ENCODE measurements at places on chromosomes 7 and 10.

- DNase-seq: no peak
These were observed 64.6 kb downstream of the ALOX5 start for GRCh38 chr10:45438466-45439090.

DNA sequence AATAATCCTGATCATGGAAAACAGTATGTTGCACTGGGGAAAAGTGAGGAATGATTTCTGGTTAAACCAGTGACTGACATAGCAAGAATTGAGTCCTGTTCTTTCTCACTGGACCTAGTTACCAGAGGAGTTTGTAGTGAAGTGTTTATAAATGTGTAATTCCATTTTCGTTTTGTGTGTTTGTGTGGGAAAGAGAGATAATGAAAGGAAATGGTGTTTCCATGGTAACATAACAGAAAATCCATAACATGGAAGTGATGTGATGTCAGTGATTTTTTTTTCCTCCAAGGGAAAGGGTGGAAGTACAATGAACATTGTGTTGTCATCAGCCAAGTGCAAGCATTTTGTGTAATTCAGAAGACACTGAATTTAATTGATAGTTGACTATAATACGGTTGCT lies 283.9 kb downstream of the PLXDC2 start:
- DNase-seq: no peak

- no peak for DNase-seq
These were observed 558.3 kb upstream of the FOXK1 start for GRCh38 chr7:4123823-4124222.

GRCh38 chr10:25047591-25048301 lies 31.3 kb downstream of the THNSL1 start:
- DNase-seq: no peak

DNA sequence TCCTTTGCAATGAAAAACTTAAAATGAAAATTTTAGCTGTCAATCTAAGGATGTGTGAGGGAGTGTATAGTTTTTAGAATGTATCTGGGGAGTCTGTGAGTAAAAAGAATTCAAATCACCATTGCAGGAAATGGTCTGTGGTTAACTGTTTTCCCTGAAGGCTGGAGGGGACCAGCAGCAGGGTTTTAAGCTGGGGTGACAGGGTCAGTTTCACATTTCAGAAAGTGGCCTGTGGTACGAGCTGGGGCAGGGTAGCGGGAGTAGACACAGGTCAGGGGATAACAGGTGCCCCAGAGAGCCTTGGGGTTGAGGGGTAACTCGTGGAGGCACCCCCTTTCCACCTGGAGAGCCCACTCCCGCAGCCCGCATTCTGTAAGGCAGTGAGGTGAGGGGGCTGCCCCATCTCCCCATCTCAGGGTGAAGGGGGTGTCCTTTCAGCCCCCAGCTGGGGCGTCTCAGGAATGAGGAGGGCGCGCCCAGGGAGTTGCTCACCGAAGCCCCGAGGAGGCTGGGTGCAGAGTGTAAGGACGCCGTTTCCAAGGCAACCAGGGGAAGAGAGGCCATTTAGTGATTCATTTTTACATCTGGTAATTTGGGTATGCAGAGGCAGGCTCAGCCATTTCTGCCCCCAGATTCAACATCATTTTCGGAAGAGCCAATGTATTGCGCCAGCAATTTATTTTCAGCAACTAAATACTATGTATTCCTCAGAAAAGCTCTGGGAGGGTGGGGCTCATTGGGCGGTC lies 168.9 kb downstream of the SLIT1 start:
- no peak for DNase-seq

GRCh38 chr10:101284744-101285463 lies 55.6 kb upstream of the LBX1 start:
- DNase-seq: no peak

DNA sequence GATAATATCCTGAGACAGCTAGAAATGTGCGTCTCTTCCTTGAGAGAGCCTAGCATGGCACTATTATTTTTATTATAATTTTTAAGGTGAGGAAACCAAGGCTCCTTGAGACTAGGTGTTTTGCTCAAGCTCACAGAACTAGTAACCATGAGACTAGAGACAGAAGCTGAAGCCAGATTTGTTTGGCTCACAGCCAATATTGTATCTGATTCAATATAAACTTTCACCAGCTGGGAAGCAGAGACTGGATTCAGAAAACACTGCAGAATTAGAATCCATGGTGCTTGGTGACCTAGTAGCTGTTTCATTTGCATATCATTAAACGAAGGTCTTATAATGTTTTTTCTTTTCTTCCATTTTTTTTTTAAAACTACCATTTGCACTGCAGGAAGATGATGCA lies 64.4 kb downstream of the DNAJB9 start:
- no peak for DNase-seq

DNA sequence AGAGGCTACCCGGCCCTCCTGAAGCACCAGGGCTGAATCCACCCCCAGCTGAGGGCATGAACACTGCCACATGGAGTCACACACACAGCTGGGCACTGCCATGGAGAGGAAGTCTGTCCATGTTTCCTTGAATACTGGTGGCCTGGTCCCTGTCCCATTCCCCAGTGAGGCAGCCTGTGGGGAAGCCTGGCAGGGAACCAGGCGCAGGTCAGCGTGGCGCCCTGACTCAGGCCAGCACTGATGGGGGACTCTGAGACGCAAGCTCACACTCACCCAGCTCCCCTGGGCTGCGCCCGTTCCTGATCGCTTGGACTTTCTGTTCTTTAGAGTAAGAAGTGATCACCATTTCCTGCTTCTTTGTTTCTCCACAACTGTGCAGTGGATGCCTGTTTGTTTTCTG lies 128.3 kb downstream of the EGFR start:
- DNase-seq: no peak

- DNase-seq: no peak
These were observed 6.4 kb downstream of the ELMO1 start for GRCh38 chr7:37442268-37442667.

DNA sequence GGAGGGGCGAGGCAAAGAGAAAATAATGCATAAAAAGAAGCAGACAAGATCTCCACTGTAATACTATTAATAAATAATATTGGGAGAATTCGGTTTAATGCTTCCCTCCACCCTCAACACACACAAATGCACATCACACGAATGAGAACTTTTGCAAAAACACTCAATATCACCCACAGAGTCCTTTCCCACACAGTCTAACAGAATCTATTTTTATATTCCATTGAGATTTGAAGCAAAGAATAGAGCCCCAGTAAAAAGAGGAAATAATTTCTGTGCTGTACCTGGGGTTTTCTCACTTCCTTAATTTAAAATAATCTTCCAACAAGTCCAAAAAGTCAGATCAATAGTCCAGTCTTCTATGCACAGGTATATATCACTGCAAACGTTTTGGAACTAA lies 17.0 kb downstream of the PIK3AP1 start:
- DNase-seq: no peak

DNA sequence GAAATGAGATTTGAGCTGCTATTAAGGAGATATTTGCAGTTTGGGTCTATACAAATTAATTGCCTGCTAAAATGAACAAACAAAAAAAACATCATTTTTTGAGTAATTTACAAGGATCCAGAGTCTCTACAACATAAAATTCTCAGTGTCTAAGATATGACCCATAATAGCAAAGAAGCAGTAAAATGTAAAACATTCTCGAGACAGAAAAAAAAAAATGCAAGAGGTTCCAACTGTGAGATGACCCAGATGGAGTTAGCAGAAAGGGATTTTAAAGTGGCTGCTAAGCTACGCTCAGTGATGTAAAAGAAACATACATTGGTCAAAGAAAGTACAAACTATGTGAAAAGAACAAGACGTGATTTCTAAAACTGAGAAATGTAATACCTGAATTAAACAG lies 471.0 kb downstream of the SH2D4B start:
- no peak for DNase-seq

GRCh38 chr10:100827819-100828737 lies 82.7 kb downstream of the PAX2 start:
- no peak for DNase-seq

DNA sequence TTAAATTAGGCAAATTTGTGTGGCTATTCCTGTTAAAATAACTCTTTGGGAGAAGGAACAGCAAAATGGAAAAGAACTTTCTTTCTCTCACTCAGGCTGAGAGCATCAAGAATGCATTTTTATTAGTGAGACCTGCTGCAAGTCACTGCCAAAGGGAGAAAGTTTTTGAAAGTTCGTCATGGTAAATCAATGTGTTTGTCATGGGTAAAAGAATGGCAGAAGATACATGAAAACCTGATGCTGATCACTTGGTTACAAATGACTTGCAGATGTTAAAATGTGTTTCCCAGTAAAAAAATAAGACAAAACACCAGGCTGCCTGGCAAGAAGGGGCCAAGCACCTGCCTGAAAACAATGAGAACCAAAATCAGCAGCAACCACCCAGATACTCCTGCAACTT lies 484.7 kb upstream of the NRP1 start:
- DNase-seq: no peak

DNA sequence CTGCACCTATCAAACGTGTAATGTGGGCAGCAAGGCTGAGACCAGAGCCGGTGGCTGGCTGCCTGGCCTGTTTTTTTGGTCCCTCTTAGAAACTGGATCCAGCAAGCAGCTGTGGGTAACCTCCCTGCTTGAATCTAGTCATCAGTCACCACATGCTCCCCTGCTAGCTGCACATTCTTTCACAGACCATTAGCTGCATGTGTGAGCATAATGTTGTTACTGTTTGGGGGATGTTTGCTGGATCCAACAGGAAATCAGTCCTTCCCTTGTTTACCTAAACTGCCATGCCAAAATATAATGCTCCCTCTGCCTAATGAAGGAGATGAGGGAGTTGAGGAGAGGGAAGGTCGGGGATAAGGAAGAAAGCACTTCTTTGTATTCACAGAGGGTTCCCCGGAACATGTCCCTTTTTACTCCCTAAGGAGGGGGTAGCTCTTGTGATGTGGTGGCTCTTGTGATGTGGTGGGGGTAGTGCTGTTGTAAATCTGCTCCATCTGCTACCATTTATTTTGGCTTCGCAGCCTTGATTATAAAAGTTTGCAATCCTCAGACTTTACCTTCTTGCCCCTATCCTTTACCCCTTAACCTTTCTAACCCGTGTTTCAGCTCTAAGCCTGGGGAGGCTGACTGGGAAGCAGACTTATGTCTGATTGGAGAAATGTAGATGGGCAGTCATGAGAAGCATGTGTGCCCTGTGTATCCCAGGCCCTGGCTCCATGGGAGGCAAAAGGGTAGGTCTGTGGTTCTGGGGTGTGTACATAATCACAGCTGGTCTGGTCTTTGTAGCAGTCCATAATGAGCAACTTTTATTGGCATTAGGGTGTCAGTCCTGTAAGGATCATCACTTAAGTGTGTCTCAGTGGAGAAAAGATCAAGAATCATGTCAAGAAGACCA lies 20.8 kb downstream of the LOXL4 start:
- DNase-seq: no peak

DNA sequence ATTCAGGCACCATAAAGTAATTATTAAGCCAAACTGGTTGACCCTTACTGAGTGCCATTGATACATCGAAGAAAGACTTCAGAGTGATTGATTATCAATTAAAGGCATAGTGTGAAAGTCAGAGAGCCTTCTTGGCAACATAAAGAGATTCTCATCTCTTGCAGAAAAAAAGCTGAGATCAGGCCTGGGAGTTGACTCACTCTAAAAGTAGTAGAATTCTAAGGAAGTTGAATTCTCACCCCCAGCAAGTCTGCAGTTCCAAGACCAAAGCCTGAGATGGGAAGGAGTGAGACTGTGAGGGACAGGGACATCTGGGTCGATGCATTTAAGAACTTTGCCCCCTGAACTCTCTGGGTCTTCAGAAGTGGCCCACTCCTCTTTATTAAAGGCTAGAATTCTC lies 21.6 kb upstream of the ERCC6 start:
- no peak for DNase-seq

- no peak for DNase-seq
These were observed 97.3 kb downstream of the GRID1 start for GRCh38 chr10:86269332-86269731.

DNA sequence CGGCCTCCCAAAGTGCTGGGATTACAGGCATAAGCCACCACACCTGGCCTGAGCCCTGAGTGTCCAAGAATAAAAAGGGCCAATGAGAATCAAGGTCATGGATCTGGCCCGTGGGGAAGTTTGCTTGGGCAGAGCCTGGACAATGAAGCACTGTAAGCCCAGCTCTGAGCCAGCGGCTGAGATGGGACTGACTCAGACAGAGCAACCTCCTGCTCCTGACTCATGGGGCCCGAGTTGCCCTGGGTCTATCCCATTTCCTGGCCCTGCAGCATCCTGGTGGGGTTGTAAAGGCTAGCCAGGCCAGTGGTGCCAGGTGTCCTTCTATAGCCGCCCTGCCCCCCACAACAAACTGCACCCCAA lies 5.2 kb upstream of the MYH16 start:
- DNase-seq: no peak

DNA sequence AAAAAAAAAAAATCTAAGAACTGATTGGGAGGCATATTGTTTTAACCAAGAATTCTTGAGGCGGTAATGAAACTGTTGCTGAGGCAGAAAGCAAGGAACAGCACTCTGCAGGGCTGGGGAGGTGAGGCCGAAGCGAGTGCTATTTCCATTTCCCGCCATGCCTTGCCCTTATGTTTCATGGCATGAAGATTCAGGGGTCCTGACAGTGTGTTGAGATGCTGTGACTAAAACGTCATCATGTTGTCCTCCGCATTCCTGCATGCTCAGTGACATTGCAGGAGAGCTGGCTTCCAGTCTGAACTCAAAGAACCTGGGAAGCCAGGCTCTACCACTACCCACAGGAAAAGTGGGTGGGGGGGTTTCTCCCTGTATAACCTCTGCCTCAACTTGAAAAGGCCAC lies 85.2 kb downstream of the EBF3 start:
- DNase-seq: no peak

DNA sequence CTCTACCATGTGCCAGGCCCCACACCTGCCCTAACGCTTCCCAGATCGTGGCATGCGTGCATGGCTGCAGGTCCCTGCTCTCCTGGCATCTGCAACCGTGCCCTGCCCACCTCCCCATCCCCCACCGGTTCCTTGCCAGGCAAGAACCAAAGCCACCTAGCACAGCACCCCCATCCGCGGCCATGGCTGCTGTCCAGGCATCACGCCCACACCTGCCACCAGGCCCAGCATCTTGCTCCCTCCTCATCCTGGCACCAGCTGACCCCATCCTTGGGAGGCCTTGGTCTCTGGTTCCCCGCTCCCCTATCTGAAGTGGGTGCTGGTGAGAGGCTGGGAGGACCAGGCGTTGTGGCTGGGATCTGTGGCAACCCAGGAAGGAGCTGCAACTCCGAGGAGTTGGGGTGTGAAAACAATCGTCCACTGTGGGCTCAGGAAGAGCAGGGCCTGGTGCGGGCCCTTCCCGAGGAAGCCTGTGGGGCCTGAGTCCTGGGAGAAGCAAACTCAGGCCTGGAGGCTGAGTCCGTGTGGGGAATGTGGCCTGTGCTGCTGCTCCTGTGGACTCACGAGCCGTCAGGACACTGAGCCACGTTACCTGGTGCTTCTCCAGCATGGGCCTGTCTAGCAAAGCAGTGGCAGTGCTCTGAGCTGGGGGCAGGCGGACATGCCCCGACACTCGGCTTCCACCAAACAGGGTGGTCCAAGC lies 417.1 kb downstream of the DNAJB6 start:
- no peak for DNase-seq

DNA sequence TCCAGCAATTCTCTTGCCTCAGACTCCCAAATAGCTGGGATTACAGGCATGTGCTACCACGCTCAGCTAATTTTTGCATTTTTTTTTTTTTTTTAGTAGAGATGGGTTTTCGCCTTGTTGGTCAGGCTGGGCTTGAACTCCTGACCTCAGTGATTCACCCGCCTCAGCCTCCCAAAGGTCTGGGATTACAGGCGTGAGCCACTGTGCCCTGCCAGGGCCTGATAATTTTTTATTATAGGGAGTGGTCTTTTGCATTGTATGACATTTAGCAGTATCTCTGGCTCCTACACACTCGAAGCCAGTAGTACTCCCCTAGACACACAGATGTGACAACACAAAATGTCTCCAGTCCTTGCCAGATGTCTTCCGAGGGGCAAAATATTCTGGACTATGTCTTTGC lies 124.0 kb downstream of the DKK1 start:
- DNase-seq: no peak

GRCh38 chr10:588246-589165 lies 101.0 kb downstream of the DIP2C start:
- no peak for DNase-seq
